Mammary epithelial cell (primary cell): ENCODE measurements at places on chromosomes 12 and 14.
A peak's percentile ranks its signal among the peaks of the same experiment; 100 is the strongest.

DNA sequence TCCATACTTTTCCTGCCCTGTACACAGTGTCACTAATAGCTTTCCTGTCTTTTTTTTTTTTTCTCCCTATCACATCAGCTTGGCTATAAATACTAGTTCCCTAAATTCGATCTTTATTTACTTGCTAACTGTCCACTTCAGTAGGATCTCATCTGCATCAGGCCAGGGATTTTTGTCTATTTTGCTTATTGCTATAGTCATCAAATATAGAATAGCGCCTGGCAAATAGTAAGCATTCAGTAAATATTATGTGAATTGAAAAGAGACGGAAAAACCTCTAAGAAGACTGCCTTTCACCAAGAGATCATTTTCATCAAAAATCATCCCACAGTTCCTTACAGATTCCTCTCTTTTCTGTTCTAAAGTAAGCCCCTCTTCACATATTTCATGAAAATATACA is 429.1 kb downstream of the FLRT2 start:
- DNase-seq, result no peak

DNA sequence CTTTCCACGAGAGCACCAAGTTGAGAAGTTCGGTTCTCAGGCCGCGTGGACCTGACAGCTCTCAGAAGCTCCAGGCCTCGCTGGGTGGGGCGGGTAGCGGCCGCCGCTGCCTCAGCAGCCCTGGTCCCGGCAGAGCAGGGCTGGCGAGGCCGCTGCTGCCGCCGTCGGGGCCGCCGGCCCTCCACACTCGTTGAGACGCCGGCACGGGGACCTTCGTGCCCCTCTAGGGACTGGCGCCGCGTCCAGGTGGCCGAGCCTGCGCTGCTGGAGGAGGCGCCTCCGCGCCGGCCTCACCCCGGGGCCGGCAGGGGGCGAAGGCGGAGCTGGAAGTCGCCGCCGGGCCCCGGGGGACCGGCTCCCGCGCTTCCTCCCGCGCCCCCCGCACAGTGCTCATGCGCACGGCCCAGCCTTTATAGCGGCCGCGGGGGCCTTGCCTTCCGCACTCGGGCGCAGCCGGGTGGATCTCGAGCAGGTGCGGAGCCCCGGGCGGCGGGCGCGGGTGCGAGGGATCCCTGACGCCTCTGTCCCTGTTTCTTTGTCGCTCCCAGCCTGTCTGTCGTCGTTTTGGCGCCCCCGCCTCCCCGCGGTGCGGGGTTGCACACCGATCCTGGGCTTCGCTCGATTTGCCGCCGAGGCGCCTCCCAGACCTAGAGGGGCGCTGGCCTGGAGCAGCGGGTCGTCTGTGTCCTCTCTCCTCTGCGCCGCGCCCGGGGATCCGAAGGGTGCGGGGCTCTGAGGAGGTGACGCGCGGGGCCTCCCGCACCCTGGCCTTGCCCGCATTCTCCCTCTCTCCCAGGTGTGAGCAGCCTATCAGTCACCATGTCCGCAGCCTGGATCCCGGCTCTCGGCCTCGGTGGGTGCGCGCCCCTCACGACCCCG is at the start of gene COCH:
TSS of gene COCH (plus strand) at position 440 of the 879 bp plus-strand sequence. CDS start at position 820, 380 bp downstream.
- DNase-seq, result no peak

- no peak for DNase-seq
Measured at GRCh38 chr14:92105893-92106142, 564 bp downstream of the ATXN3 start.

DNA sequence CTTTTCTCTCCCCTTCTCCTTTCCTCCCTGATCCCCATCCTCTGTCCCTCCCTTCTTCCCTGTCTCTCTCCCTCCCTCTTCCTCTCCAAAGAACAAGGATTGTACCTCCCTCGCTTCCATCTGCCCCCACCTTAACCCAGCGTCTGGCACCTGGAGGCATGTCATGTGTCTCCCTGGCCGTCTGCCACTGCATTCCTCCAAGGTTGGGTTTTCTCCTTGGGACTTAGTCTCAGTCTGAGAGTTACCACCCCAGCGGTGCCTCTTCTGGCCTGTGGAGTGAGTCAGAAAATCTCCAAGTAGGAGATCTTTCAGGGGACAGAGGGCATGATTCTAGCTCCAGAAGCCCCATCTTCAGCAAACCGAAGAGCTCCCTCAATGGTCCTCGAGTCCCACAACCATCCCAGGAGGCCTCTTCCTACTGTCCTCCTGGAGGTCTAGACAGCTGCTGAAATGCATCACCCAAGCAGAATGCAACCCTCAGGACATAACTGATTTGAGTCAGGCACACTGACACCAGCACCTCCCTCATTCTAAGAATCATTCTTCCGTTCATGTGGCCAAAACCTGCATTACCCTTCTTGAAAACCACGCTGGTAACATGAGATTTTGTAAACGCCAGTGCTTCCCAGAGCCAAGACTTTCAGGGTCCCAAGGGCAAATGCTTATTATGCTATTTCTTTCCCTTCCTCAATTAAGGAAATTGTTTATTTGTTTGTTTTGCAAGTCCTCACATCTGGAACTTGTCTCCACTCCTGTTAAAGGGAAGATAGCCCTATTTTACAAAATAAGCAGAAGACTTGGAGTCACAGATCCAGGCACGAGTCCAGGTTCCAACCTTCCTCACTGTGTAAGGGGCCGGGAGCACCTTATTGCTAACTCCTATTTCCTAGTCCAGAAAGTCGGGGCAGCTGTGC is 463.2 kb downstream of the BCL11B start:
- DNase-seq, result peak; percentile 37

DNA sequence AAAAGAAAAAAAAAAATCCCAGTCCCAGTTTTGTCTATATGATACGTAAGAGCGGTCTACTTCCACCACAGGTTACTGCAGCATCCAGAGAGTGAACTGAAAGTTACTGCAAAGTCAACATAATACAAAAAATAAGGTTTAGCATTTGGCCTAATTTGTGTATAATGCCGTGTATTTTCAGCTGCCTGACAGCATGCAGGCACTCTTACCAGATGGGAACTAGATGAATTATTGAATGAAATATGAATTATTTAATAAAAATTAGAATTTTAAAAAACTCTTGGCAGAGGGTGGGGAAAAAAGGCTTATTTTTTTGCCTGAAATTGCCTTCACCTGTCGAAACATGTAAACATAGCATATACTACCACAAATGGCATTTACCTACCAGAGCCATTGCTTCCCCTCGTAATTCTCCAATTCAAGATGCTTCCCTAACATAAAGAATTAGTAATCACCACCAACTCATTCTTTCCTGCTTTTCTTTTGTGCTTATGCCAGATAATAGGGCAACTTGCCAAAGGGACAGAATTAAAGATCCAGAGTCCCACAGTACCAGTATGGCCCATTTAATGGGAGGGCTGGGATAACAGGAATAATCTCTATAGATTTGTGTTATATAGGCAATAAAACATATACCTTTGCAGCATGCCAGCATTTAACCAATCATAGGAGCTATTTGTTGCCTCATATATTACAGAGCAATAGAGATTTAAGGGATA is 31.1 kb downstream of the ATF7 start:
- no peak for DNase-seq
